ENCODE measurements at places on chromosomes 12 and 14. TPM values are rescaled to one million over a fixed set of nuclear protein-coding genes. Genes with fewer than 3 reads are reported as not detected.

Gene GPRC5D
- not detected for total RNA-seq

Gene LGR5
- not detected for total RNA-seq

Gene TMEM132D
- total RNA-seq, result not detected

Gene RASSF3
- total RNA-seq, result 12.7 TPM

Gene POTEM
- total RNA-seq, result not detected

Gene EIF4B
- total RNA-seq, result 1,332 TPM

Gene PPP4R4
- 0.29 TPM for total RNA-seq

Gene RFX4
- not detected for total RNA-seq

Gene VWF
- 0.29 TPM for total RNA-seq

Gene SLC6A15
- total RNA-seq, result under 0.01 TPM

Gene DLGAP5
- total RNA-seq, result 5.1 TPM

Gene CMKLR1
- 9.8 TPM for total RNA-seq

Gene TRAF3
- total RNA-seq, result 19.5 TPM

Gene MEG3
- total RNA-seq, result 269 TPM

Gene EML5
- under 0.01 TPM for total RNA-seq

Gene GRIP1
- total RNA-seq, result under 0.01 TPM

Gene GALNT8
- total RNA-seq, result not detected

Gene PRH1
- 31.2 TPM for total RNA-seq

Gene EMP1
- total RNA-seq, result 114 TPM

Gene FERMT2
- total RNA-seq, result 220 TPM

Gene LIN7A
- 11.5 TPM for total RNA-seq

Gene HOXC13
- total RNA-seq, result not detected

Gene PCED1B
- 0.29 TPM for total RNA-seq

Gene C14orf132
- total RNA-seq, result 41.5 TPM

Gene RPL10L
- not detected for total RNA-seq
